ENCODE measurements at places on chromosomes 3 and 15. TPM values are rescaled to one million over a fixed set of nuclear protein-coding genes. Genes with fewer than 3 reads are reported as not detected.

Gene CCDC54
- total RNA-seq = not detected

Gene C2CD4A
- total RNA-seq = not detected

Gene GOLGA8S
- 0.49 TPM for total RNA-seq

Gene AGBL1
- not detected for total RNA-seq

Gene MYLK
- total RNA-seq = 0.50 TPM

Gene NLGN1
- total RNA-seq = not detected

Gene NRG4
- total RNA-seq = not detected

Gene C3orf85
- not detected for total RNA-seq

Gene DNAH12
- total RNA-seq = not detected

Gene HACD2
- 17.8 TPM for total RNA-seq

Gene ARL14
- total RNA-seq = not detected

Gene PPARG
- total RNA-seq = 2.8 TPM

Gene CPN2
- total RNA-seq = not detected

Gene CD96
- total RNA-seq = 311 TPM

Gene ZNF654
- total RNA-seq = 18.5 TPM

Gene LMCD1
- total RNA-seq = 2.3 TPM

Gene SLC7A14
- not detected for total RNA-seq

Gene ANKUB1
- total RNA-seq = not detected

Gene TGM5
- 1.1 TPM for total RNA-seq

Gene DNASE1L3
- not detected for total RNA-seq

Gene SCAANT1
- total RNA-seq = not detected

Gene ZIC4
- not detected for total RNA-seq

Gene IL5RA
- total RNA-seq = not detected

Gene CLSTN2
- not detected for total RNA-seq

Measured in activated CD8-positive, alpha-beta memory T cell treated with anti-CD3 and anti-CD28 coated beads, Interleukin-2, amount 10 ng/mL, durations not matched to agents 7 days and 5 days (primary cell).